ENCODE measurements at places on chromosomes 11 and 22. TPM values are rescaled to one million over a fixed set of nuclear protein-coding genes. Genes with fewer than 3 reads are reported as not detected.

The RPLP2 gene
- total RNA-seq = 504 TPM

The MIAT gene
- 0.11 TPM for total RNA-seq

DNA sequence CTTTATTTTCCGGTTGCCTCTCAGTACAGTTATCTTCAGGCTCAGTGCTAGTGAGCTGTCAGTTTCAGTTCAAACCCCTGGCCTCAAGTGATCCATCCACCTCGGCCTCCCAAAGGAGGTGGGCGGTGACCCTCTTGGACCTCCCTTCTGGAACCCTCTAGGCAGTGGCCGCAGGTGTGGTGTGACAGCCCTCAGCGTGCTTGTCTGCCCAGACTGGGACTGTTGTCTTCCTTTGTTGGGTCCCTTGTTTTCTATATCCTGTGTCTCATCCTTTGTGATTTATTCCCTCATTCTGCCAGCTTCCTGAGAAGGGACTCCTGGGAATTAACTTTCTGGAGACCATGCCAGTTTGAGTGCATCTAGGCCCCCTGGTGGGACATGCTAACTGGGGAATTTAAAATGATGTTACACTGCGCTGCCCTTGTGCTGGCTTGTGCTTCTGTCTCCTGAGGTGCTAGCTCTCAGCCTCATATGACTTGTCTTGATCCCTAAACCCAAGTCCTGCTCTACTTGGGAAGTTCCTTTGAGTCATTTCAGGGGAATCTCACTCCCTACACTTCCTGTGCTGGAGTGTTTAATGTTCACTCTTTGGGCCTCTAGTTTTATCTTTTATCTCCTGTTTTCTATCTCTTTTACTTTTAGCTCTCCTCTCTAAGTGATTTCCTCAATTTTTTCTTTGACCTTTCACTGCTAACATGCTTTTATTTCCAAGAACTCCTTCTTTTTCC, 19.4 kb downstream of the MED15 start:
- H3K36me3 ChIP-seq = peaks cover 60% of the 10 kb centered on the region
- peak overlapping the region; percentile 48 for H3K27ac ChIP-seq
- peak; percentile 70 for DNase-seq

GRCh38 chr11:102559839-102560238, 29.3 kb upstream of the MMP7 start:
- no peaks in the 10 kb centered on the region for H3K27me3 ChIP-seq
- H3K4me3 ChIP-seq = no peak overlapping the region
- H3K27ac ChIP-seq = no peak overlapping the region
- H3K4me1 ChIP-seq = peaks cover 15% of the 10 kb centered on the region

DNA sequence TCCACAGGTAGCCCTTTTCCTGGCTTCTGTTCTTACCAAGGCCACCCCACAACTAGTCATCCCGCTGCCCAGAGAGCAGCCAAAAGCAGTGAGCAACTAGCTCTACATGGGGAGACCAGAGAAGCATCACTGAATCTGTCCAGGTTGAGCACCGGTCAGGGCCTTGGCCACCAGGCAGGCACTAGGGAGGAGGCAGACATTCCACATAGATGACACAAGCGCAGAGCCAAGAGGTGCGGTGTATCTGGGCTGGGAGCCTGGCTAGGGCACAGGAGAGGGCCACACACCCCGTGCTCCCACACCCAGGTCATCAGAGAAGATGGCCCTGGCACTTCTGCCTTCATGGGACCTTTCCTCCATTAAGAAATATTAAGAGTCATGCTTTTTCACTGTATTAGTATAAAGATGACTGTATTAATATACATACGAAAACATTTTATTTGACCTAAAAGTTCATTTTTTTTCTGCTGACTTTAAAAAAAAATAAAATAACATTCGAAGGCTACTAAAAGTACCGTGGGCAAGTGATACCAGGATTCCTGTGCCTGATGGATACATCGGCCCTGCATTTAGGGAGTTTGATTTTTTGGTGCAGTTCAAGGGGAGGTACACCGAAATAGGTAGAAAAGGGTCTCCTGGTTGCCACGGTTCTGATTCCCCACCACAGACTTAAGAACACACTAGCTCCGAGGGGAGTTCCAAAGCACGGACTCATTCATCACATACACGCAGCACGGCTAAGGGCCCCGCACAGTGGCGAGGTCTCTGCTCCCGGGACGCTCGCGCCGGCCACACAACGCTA, 1.2 kb downstream of the DGCR2 start:
- DNase-seq = no peak
- peak overlapping the region; percentile 97 for H3K4me3 ChIP-seq
- H3K27ac ChIP-seq = peak overlapping the region; percentile 12
- no peaks in the 10 kb centered on the region for H3K27me3 ChIP-seq
- H3K36me3 ChIP-seq = peaks cover 41% of the 10 kb centered on the region
- H3K4me1 ChIP-seq = peaks cover 17% of the 10 kb centered on the region

The MYO7A gene
- total RNA-seq = not detected

- H3K36me3 ChIP-seq = peaks cover 73% of the 10 kb centered on the region
- DNase-seq = no peak
- H3K4me3 ChIP-seq = no peak overlapping the region
- no peak overlapping the region for H3K27ac ChIP-seq
These were observed 21.2 kb upstream of the RPS13 start for GRCh38 chr11:17098658-17099057.

The TYR gene
- total RNA-seq = not detected

DNA sequence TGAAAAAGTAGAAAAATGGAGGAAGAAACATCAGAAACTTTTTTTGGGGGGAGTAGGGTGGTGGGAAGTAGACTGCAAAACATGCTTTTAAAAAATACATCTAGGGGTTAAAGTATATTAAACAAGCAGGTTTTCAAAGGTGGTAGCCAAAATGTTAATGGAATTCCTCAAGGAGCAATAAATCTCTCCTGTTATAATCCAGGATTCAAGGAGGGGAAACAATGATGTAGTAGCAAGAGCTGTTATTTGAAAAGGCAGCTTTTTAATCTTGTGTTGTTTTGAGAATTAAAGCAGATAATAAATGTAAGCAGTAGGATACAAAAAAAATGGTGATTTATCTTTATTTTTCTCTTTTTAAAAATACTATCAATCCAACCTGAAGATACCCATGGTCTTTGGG, 736.5 kb upstream of the CCDC90B start:
- peaks cover 3% of the 10 kb centered on the region for H3K4me1 ChIP-seq
- no peak overlapping the region for H3K4me3 ChIP-seq
- H3K36me3 ChIP-seq = no peaks in the 10 kb centered on the region
- no peak for DNase-seq

DNA sequence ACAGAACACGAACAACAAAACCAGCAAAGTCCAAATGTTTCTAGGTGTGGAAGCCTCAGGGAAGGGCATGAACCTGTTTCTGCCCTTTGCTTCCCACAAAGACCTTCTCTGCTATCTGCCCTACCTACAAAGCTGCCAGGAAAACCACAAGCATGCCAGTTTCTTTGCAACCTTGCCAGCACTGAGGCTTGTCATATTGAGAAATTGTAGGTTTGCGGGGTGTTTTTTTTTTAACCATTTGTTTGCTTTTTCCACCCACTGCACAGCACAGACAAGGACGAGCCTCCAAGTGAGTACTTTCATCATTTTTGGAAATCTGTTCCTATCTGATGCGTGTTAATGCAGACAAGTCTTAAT, 12.8 kb downstream of the PARVG start:
- no peaks in the 10 kb centered on the region for H3K36me3 ChIP-seq
- H3K27me3 ChIP-seq = no peaks in the 10 kb centered on the region
- no peak for DNase-seq
- H3K4me1 ChIP-seq = no peaks in the 10 kb centered on the region
- no peak overlapping the region for H3K27ac ChIP-seq

The SLC35E4 gene
- 6.7 TPM for total RNA-seq

GRCh38 chr11:122360875-122361274, 244.9 kb upstream of the BLID start:
- H3K4me3 ChIP-seq = no peak overlapping the region
- H3K27ac ChIP-seq = no peak overlapping the region
- no peaks in the 10 kb centered on the region for H3K4me1 ChIP-seq
- H3K36me3 ChIP-seq = no peaks in the 10 kb centered on the region
- H3K27me3 ChIP-seq = no peaks in the 10 kb centered on the region

The ANGPTL5 gene
- not detected for total RNA-seq

- H3K27me3 ChIP-seq = no peaks in the 10 kb centered on the region
- H3K4me3 ChIP-seq = no peak overlapping the region
- no peaks in the 10 kb centered on the region for H3K4me1 ChIP-seq
- no peaks in the 10 kb centered on the region for H3K36me3 ChIP-seq
- H3K27ac ChIP-seq = no peak overlapping the region
- DNase-seq = no peak
These were observed 147.9 kb upstream of the CADM1 start for GRCh38 chr11:115652094-115652493.

DNA sequence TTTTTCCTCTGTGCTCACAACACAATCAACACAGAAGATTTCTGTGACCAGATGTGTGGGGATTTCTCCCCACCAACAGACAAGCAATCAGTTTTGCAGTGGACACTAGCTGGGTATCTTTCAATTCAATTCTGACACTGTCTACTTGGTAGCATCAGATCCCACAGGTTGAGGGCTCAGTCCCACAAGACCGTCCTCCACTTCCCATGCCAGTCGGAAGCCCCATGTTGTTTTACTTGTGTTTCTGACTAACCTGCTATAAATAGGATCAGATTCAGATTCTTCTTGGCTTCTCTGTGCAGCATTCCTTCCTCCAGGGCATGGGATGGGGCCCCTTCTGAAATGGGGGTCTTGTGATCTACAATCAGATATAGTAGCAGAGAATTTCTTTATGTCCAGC, 19.6 kb downstream of the ACER3 start:
- peaks cover 5% of the 10 kb centered on the region for H3K4me1 ChIP-seq
- no peaks in the 10 kb centered on the region for H3K27me3 ChIP-seq
- no peak for DNase-seq
- no peak overlapping the region for H3K27ac ChIP-seq

The RFPL2 gene
- total RNA-seq = not detected

The RRAS2 gene
- 200 TPM for total RNA-seq

The KCNQ1 gene
- total RNA-seq = not detected

GRCh38 chr22:43231724-43232034, 44.7 kb upstream of the TTLL12 start:
- H3K27me3 ChIP-seq = peaks cover 16% of the 10 kb centered on the region
- H3K27ac ChIP-seq = no peak overlapping the region
- H3K36me3 ChIP-seq = no peaks in the 10 kb centered on the region
- no peak for DNase-seq
- H3K4me1 ChIP-seq = no peaks in the 10 kb centered on the region

DNA sequence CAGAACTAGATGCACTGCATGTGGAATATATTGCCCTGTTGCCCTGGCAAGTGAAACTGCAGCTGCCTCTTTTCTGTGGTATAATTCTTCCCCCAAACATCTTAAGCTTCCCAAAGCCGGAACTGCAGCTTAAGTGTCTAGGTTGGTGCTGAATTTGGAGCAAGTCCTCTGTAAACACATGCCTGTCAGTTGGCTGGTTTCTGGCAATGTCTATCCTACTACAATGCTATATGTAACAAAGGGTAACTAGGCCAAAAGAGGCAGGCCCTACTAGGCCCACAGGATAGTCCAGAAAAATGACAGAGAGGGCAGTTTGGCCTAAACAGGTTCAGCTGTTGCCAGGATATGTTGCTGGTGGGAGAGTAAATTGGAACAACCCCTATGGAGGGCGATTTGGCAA, 27.9 kb downstream of the ASCC2 start:
- no peaks in the 10 kb centered on the region for H3K27me3 ChIP-seq
- no peaks in the 10 kb centered on the region for H3K4me1 ChIP-seq
- H3K27ac ChIP-seq = no peak overlapping the region
- peaks cover 90% of the 10 kb centered on the region for H3K36me3 ChIP-seq
- DNase-seq = no peak
- H3K4me3 ChIP-seq = no peak overlapping the region

DNA sequence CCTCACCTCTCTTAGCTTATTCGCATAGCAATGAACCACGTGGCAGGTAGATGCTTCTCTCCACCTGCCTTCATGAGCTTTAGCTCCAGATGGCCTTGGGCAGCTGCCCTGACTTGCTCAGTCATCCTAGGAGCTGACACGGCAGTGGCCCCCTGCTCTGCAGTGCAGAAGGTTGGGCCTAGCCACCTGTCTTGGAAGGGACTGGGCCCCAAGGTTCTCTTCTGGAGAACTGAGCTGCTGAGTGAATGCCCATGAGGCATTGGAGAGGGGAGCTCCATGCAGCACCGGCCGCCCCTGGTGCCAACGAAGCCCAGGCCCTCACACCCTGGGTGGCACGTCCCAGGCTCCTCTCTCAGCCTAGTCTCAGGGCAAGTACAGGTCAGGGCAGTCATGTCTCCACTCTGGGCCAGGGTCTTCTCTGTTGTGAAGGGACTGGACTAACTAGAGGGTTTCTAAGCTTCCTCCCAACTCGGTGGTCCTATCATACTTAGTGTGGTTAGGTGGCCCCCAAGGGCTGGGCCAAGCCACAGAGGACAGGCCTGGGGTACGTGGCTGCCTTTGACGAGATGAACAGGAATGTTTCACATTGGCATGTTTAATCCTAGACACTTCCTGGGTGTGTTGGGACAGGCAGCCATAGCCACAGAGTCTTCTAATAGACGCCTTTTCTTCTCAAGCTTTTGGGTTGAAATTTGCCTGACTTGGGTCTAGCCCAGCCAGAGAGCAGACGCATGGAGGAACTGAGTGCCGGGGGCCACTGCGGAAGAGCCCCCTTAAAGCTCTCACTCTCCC, 47.9 kb downstream of the ALX4 start:
- DNase-seq = no peak
- no peaks in the 10 kb centered on the region for H3K27me3 ChIP-seq
- H3K27ac ChIP-seq = no peak overlapping the region
- H3K4me1 ChIP-seq = peaks cover 13% of the 10 kb centered on the region
- H3K36me3 ChIP-seq = peaks cover 69% of the 10 kb centered on the region
- no peak overlapping the region for H3K4me3 ChIP-seq

DNA sequence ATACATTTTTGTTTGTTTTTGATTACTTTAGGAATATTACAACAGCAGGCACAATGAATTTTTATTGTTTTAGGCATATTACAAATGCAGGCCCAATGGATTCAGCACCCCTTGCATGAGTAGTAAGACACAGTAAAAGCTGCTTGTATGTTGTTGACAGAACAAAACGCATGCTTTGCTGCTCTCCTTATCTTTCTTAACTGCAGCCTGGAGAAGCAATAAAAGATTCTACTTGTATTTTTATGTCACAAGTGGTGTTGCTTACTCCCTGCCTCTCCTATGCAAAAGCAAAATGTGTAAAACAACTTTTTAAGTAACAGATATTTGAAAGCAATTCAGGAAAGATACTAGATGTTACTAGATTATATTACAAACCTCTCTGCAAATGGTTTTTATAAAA, 73.9 kb downstream of the TRPC6 start:
- H3K36me3 ChIP-seq = no peaks in the 10 kb centered on the region
- H3K27ac ChIP-seq = no peak overlapping the region
- H3K4me3 ChIP-seq = no peak overlapping the region

GRCh38 chr22:20024225-20024624, 3.3 kb downstream of the TANGO2 start:
- DNase-seq = no peak
- H3K4me1 ChIP-seq = peaks cover 20% of the 10 kb centered on the region
- no peaks in the 10 kb centered on the region for H3K27me3 ChIP-seq
- no peak overlapping the region for H3K4me3 ChIP-seq
- H3K27ac ChIP-seq = no peak overlapping the region
- peaks cover 16% of the 10 kb centered on the region for H3K36me3 ChIP-seq

The OR52N4 gene
- total RNA-seq = not detected

The ADAMTS8 gene
- 0.03 TPM for total RNA-seq

- no peak for DNase-seq
- no peak overlapping the region for H3K4me3 ChIP-seq
- H3K27ac ChIP-seq = no peak overlapping the region
- no peaks in the 10 kb centered on the region for H3K4me1 ChIP-seq
These were observed 8.0 kb downstream of the USP35 start for GRCh38 chr11:78196661-78197091.

The TRPM5 gene
- not detected for total RNA-seq

The FGF4 gene
- total RNA-seq = not detected

The MUC6 gene
- total RNA-seq = not detected

Measured in SJSA1 (cell line).